ENCODE measurements at places on chromosomes 7 and 10. TPM values are rescaled to one million over a fixed set of nuclear protein-coding genes. Genes with fewer than 3 reads are reported as not detected.
A peak's percentile ranks its signal among the peaks of the same experiment; 100 is the strongest.

DNA sequence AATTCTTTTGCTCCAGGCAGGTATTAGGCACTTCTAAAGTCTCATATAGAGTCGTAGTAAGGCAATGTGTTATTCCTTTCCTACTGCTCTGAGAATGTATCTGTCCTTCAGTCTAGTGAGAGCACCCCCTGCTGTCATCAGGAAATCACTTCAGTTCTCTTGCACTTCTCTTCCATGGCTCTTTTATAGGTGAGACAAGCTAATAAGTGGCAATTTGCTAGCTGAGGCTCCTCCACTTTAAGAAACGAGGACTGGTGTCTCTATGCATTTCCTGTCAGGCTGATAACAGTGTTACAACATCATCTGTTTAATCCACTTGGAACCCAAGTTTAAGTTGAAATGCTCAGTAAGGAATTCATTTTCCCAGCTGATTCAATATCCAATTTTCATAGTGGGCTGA is 350.6 kb downstream of the TFEC start:
- H3K36me3 ChIP-seq: no peaks in the 10 kb centered on the region
- H3K27ac ChIP-seq: no peak overlapping the region

DNA sequence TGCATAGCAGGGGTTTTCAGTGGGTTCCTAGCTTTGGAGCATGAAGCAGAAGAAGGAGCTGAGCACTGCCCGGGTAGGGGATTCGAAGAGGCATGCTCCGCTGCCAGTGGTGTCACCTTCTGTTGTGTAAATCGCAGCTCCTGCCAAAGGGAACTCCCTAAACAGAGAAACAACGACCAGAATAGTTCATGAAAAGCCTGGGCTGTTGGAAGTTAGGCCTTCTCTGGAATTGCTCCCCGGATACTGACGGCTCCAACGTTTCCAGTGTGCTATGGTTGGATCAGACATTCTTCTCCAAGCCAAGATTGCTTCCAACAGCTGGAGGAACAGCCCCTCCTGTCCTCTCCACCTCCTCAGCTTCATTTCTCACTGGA is 546.0 kb upstream of the FZD8 start:
- H3K4me1 ChIP-seq: no peaks in the 10 kb centered on the region
- H3K4me3 ChIP-seq: no peak overlapping the region
- no peaks in the 10 kb centered on the region for H3K36me3 ChIP-seq

- no peaks in the 10 kb centered on the region for H3K27me3 ChIP-seq
- H3K36me3 ChIP-seq: no peaks in the 10 kb centered on the region
- H3K4me1 ChIP-seq: no peaks in the 10 kb centered on the region
- H3K27ac ChIP-seq: no peak overlapping the region
These were observed 148.9 kb upstream of the GLI3 start for GRCh38 chr7:42385912-42386311.

DNA sequence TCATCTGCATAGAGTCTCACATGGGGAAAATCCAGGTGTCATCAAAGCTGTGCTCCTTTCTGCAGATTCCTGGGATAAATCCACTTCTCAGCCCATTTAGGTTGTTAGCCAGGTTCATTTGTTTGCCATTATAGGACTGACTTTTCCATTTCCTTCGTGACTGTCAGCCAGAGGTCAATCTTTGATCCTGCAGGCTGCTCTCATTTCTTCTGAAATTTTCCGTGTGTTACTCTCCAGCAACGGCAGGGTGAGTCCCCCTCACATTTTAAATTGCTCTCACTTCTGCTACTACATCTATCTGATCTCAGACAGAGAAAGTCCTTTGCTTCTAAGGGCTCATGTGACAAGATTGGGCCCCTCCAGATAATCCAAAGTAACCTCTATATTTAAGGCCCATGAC is 150.7 kb upstream of the BET1 start:
- H3K4me1 ChIP-seq: peaks cover 10% of the 10 kb centered on the region
- H3K27me3 ChIP-seq: peaks cover 2% of the 10 kb centered on the region
- no peaks in the 10 kb centered on the region for H3K36me3 ChIP-seq
- H3K27ac ChIP-seq: no peak overlapping the region
- DNase-seq: no peak
- no peak overlapping the region for H3K4me3 ChIP-seq

PRLHR gene
- total RNA-seq: not detected

DNA sequence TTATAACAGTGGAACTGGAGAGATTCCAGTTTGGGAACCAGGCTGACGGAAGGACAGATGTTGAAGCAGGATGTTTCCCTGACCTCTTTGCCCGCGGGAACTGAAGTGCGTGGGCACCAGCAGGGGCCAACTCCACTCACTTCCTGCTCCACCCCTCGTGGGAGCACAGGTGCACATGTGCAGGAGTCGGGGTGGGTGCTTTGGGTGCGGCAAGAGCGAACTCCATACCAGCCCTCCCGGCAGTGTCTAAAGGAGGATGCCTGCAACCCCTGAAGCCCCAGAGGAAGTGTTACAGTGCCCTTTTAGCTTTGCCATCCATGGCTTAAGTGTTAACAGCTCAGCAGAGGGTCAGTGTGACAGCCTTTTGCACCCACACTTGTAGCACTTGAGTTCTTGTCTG is 27.4 kb upstream of the UBE3C start:
- H3K4me3 ChIP-seq: no peak overlapping the region
- no peak for DNase-seq
- no peak overlapping the region for H3K27ac ChIP-seq

DNA sequence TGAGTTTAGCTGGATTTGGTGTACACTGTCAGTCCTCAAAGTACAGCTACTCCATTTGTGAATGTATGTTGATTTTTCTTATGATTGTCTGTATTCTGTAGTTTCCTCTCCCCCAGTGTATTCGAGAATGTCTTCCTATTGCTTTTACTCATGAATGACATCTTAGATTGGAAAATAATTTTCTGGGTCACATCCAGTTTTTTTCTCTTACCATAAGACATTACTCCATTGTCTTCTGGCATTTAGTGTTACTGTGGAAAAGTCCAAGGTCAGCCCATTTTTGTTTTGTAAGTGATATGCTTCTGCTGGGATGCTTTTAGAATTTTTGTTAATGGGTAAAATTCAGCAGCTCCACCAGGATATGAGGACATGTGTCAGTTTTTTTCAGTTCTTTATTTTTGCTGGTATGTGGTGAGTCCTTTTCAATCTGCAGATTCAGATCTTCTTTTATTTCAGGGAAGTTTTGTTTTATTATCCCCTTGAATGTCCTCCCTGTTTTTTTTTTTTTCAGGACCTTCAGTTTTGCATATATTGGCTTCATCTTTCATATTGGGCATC is 33.6 kb downstream of the WAC start:
- DNase-seq: no peak
- H3K4me3 ChIP-seq: no peak overlapping the region
- peaks cover 66% of the 10 kb centered on the region for H3K36me3 ChIP-seq
- peak overlapping the region; percentile 16 for H3K27ac ChIP-seq
- no peaks in the 10 kb centered on the region for H3K27me3 ChIP-seq

DNA sequence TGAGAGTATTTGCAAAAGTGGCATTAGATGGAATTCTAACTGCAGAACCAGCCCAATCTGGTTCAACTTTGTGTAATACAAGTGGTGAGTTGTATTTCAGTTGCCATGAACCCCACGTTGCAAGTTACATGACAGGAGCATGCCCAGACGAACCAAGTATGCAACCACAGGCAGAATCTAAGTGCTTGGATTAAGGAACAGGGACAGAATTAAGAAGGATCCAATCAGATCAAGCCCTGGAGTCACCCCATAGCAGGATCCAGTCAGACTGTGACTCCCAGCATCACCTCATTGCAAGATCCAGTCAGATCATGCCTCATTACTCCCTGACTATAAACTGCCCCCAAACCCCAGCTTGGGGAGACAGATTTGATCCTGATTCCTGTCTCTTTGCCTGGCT is 388.7 kb upstream of the NRP1 start:
- no peaks in the 10 kb centered on the region for H3K36me3 ChIP-seq
- no peak overlapping the region for H3K4me3 ChIP-seq
- no peaks in the 10 kb centered on the region for H3K4me1 ChIP-seq
- no peaks in the 10 kb centered on the region for H3K27me3 ChIP-seq
- DNase-seq: no peak

GRCh38 chr7:42790196-42790595 is 121.7 kb downstream of the C7orf25 start:
- peaks cover 2% of the 10 kb centered on the region for H3K27me3 ChIP-seq
- DNase-seq: no peak
- H3K4me1 ChIP-seq: no peaks in the 10 kb centered on the region
- no peak overlapping the region for H3K27ac ChIP-seq
- H3K36me3 ChIP-seq: no peaks in the 10 kb centered on the region
- H3K4me3 ChIP-seq: no peak overlapping the region

ASZ1 gene
- not detected for total RNA-seq

- no peaks in the 10 kb centered on the region for H3K36me3 ChIP-seq
- peak overlapping the region; percentile 34 for H3K4me3 ChIP-seq
- H3K27me3 ChIP-seq: peaks cover 2% of the 10 kb centered on the region
- peaks cover 8% of the 10 kb centered on the region for H3K4me1 ChIP-seq
- peak overlapping the region; percentile 79 for H3K27ac ChIP-seq
- DNase-seq: peak; percentile 82
These were observed 34.3 kb downstream of the INPP5A start for GRCh38 chr10:132571650-132572544.

DNA sequence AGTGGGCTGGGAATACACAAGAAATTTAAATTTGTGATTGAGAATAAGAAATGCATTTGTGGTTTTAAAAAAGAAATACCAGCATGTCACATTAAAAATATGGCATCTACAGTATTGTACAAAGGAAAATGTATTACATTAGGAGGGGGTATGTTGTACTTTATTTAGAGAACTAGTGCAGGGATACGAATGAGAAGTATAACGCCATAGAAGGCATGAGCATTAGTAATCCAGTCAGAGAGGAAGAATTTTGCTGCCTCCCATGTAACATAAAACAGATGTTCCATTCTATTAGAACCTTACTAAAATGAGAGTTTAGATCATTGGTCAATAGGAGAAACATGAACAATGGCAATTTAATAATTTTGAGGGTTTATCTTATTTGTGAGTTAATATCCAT is 182.2 kb downstream of the ADK start:
- DNase-seq: no peak
- H3K27ac ChIP-seq: no peak overlapping the region
- peaks cover 14% of the 10 kb centered on the region for H3K36me3 ChIP-seq
- no peaks in the 10 kb centered on the region for H3K27me3 ChIP-seq
- H3K4me3 ChIP-seq: no peak overlapping the region

DNA sequence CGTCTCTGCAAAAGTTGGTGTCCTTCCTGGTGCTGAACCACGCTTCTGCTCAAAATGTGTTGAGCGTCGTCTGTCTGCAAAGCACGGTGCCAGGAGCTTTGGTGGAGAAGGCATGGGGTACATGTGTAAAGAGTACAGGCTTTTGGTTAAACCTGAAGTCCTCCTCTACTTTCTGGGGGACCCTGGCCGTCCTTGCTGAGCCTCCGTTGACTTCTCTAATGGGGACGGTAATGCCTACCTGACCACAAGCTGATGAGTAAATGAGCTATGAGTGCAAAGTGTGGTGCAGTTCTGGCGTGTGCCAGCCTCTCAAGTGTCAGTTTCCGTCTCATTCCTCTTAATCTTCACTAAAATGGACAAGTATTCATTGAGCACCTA is 527 bp upstream of the HERPUD2 start:
- peak overlapping the region; percentile 85 for H3K4me3 ChIP-seq
- H3K4me1 ChIP-seq: peaks cover 34% of the 10 kb centered on the region
- H3K36me3 ChIP-seq: peaks cover 35% of the 10 kb centered on the region

DNA sequence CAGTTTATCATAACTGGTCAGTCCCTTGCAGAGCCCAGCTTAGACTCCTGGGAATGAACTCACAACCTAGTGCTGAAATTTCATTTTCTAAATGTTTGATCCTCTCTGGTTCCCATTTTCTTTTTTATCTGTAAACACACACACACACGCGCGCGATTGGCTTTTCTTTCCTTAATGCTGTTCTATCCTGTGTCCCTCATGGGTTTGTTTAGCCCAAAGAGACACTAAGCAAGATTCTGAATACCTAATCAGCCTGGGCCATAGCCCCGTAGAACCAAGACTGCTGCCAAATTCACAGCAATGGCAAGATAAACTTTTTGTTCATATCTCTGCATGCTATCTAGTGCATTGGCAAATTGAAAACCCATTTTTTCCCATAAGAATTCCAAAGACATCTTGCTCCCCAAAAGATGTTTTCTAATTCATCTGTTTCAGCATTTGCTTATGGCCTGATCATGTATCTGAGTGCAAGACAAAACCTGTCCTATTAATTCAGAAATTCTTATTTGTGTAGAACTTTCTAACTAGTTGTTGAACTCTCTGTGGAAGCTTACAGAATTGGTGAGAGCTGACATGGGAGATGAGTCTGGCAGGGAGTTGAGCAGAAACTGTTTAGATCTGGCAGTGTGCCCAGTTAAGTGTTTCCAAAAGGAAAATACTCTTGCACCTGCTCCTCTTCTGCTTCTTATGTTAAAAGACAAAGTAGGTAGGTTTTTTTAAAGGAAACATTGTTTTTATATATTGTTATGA is 1.8 kb upstream of the IFIT1 start:
- H3K4me1 ChIP-seq: peaks cover 24% of the 10 kb centered on the region
- H3K36me3 ChIP-seq: peaks cover 14% of the 10 kb centered on the region
- H3K4me3 ChIP-seq: no peak overlapping the region
- DNase-seq: no peak
- no peaks in the 10 kb centered on the region for H3K27me3 ChIP-seq
- peak overlapping the region; percentile 9 for H3K27ac ChIP-seq

DNA sequence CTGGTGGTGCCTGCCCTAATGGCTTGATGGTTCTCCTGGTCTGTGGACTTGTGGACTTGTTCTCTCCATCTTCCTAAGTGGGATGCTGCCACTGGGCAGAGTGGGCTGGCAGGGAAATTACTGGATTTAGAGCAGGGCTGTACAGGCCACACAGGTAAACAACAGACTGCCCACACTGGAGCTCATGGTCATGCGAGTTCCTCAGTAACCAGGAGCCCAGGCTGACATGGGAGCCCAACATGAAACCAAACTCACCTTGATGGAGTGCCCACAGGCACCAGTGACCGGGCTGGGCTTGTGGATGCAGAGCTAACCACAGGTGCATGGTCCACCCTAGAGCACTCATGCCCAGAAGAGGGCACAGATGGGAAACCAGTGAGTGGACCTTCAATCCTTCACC is 116.7 kb downstream of the SLIT1 start:
- H3K36me3 ChIP-seq: no peaks in the 10 kb centered on the region
- DNase-seq: no peak
- no peak overlapping the region for H3K27ac ChIP-seq
- H3K4me3 ChIP-seq: no peak overlapping the region
- H3K27me3 ChIP-seq: peaks cover 17% of the 10 kb centered on the region

PRSS37 gene
- total RNA-seq: not detected

KAZALD1 gene
- total RNA-seq: not detected

- H3K27me3 ChIP-seq: peaks cover 42% of the 10 kb centered on the region
- H3K27ac ChIP-seq: no peak within 1 kb of the TSS
- peak within 1 kb of the TSS; percentile 44 for H3K4me3 ChIP-seq
- H3K36me3 ChIP-seq: no peaks in the 10 kb centered on the region
- DNase-seq: peak; percentile 22
These were observed at the start of gene SEMA3C for GRCh38 chr7:80918909-80919721. Gene SEMA3C, minus strand, starts transcription at chr7:80919051. Its CDS starts 2,270 bp downstream, at chr7:80916781.
